Subcutaneous preadipocyte (primary cell): ENCODE measurements at places on chromosomes 7 and 10. TPM values are rescaled to one million over a fixed set of nuclear protein-coding genes. Genes with fewer than 3 reads are reported as not detected.

The TUBB8 gene
- total RNA-seq, result not detected in 2 replicates

The AGAP3 gene
- 52.2 and 60.0 TPM in 2 replicates for total RNA-seq

The MYOF gene
- total RNA-seq, result 180 and 193 TPM in 2 replicates

The SRI gene
- total RNA-seq, result 146 and 165 TPM in 2 replicates

The C10orf53 gene
- not detected in 2 replicates for total RNA-seq

The HOXA11 gene
- 4.8 and 5.3 TPM in 2 replicates for total RNA-seq

The C10orf143 gene
- total RNA-seq, result 0.39 and 1.1 TPM in 2 replicates

The CTAGE8 gene
- 0.59 and 1.1 TPM in 2 replicates for total RNA-seq

The GALNT11 gene
- total RNA-seq, result 35.2 and 48.9 TPM in 2 replicates

The NUTM2E gene
- under 0.01 TPM in 1 of 2 replicates, not detected in the other for total RNA-seq
